ENCODE measurements at places on chromosomes 11 and 22.
A peak's percentile ranks its signal among the peaks of the same experiment; 100 is the strongest.

DNA sequence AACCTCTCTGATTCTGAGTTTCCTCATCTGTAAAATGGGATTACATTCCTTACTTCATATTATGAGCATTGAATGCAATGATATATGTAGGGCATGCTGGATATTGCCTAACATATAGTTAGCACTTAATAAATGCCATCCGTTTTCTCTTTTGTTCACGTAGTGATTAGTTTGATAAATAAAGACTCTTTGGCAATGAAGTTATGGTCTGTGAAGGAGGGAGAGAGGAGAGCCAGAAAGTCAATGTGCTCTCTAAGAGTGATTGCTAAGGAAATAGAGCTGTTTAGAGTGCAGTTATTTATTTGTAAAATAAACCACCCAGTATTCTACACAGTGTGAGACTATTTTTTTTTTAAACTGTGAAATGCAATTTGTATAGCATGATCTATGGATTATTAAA lies 207.9 kb upstream of the E2F8 start:
- no peak for DNase-seq

- DNase-seq = peak; percentile 85
These were observed 25.7 kb upstream of the HMGXB4 start for GRCh38 chr22:35231585-35232084.

DNA sequence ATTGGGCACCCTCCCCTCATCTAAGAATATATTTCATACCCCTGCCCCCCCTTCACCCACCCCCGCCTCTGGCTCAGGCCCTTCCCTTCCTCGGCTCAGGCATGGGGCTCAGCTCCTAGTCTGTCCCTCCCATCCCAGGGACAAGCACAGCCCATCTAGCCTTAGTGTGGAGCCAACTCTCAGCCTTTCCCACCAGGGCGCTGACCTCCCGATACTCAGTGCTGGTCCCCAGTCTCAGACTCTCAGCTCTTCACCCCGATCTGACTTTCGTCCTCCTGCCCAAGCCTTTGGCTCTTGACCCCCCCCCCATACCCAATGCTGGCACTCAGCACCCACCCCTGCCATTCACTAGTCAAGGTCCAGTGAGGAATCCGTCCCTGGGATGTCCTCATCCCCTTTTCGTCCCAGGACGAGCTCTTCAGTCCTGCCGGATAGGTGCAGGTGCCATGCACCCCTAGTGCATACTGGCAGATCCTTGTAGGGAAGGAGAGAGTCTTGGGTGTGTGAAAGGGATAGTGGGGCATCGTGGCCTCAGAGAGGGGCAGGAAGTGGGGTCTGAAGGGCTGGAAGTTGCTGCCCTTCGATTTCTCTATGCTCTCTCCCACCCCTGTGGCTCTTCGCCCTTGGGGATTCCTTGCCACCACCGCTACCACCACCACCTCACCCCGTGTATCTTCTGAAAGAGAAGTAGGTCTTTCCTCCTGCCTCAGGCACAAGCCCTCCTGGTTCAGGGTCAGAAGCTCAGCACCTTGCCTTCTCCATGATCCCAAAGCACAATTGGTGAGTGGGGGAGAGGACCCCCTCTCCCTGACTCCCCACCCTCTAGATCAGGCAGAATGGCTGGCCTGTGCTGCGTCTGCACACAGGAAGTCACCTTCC lies 2.4 kb downstream of the TPBGL start:
- no peak for DNase-seq

DNA sequence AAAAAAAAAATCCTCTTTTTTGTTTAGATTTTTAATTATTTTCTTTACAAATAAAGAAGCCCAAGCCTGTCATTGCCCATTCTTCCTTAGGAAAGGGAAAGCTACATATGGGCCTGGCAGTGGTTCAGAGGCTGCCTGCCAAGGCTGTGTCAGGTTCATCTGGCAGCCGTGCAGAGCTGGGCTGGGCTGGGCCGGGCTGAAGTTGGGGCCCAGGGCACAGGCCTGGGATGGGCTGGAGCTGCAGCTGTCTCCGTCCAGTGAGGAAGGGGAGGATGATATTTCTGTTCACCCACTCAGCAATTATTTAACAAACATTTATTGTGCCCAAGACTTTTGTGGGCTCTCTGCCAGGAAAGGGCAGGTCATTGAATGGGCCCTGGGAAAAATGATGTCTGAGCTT lies 4.6 kb downstream of the PRR5L start:
- no peak for DNase-seq

GRCh38 chr11:58927393-58928106 lies 11.7 kb upstream of the GLYATL1 start:
- peak; percentile 45 for DNase-seq

- DNase-seq = no peak
These were observed 9.5 kb downstream of the SLC16A8 start for GRCh38 chr22:38074181-38075104.

- DNase-seq = no peak
These were observed 8.4 kb upstream of the MMP12 start for GRCh38 chr11:102883141-102883540.

DNA sequence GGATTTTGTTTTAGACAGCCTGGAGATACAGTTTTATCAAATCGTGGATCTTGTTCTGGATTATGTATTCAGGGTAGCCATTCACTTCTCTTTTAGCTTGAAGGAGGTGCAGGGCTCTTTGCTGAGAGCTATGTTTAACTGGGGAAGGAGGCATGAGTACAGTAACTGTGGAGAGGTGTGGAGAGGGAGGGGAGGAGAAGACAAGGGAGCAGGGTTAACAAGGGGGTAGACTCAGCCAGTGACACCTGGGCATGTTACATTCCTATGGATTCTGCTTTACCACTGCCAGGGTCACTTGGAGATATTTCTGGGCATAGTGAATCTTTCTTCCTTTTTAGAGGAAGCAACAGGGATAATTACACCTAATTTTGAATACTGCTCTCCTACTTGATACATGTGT lies 536.0 kb downstream of the TMEM135 start:
- no peak for DNase-seq

- DNase-seq = no peak
These were observed 516.1 kb downstream of the MIAT start for GRCh38 chr22:27173530-27173929.

GRCh38 chr11:95365348-95365747 lies 134.3 kb upstream of the SESN3 start:
- no peak for DNase-seq

GRCh38 chr11:128244871-128245270 lies 342.5 kb downstream of the ETS1 start:
- DNase-seq = no peak

GRCh38 chr11:86941077-86941870 lies 13.9 kb downstream of the FZD4 start:
- no peak for DNase-seq

DNA sequence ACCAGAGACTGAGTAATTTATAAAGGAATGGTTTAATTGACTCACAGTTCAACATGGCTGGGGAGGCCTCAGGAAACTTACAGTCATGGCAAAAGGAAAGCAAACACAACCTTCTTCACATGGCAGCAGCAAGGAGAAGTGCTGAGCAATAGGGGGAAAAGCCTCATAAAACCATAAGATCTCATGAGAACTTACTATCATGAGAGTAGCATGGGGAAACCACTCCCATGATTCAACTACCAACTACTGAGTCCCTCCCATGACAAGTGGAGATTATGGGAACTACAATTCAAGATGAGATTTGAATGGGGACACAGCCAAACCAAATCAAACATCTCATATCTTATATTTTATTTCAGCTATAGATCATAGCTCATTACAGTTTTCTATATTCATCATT lies 33.0 kb downstream of the GRIA4 start:
- no peak for DNase-seq

DNA sequence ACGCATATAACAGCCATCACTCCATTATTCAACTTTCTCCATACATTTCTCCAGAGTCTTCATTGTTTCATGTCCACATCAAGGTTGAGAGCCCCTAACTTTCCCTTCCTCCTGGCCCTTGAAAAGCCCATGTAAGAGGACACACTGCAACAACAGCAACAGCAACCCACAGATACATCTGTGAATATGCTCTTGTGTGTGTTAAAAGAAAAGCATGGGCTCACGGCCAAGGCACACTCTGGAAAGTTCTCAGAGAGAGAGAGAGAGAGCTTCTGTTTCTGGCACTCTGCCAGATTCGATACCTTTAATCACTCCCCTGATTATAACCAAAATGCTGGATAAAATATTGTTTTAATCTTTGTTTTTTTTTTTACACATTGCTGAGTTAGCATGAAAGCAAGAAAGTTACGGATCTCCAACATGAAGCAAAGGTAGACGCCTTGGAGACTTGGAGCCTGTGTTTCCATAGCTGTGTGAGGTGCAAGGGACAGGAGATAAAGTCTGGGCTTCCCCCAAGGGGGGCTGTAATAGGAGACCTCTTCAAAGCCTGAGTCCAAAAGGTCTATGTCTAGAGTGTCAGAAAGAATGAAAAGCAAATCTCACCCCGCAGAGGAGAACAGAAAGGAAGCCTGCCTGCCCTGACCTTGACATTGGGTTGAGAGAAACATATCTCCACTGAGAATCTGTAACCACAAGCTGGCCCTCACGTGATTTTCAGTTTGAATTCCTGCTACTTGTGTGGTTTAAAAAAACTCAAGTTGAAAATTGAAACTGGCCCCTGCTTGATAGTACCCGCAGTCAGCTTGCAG lies 33.7 kb upstream of the MPPED1 start:
- DNase-seq = no peak

DNA sequence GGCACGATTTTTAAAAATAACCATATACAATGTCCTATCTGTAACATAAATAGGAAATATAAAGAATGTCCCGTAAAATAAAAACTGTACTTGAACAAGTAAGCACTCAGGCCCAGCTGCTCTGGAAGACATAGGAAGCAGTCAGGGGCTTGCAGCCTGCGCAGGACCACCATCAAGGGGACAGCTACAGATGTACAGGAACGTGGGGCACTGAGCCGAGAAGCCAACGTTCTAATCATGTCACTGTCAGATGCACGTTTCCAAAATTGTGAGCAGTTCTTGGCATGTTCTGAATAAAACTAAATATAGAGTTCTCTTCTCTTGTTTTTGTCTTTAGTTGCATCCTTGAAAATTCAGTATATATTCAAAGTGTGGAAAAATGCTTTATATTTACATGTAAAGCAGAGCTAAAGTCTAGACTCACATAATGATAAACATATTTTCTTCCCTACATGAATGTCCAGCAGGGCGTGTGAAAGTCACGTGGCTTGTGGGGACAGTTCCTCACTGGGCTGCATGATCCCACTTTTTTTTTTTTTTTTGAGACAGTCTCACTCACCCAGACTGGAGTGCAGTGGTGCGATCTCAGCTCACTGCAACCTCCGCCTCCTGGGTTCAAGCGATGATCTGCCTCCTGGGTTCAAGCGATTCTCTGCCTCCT lies 28.4 kb upstream of the TSPAN18 start:
- no peak for DNase-seq

- no peak for DNase-seq
These were observed 919.5 kb downstream of the JRKL start for GRCh38 chr11:97309291-97309690.

GRCh38 chr11:47593934-47594855 lies at the start of gene C1QTNF4:
C1QTNF4 (minus strand) TSS chr11:47594411; CDS start chr11:47590810, 3,601 bp downstream.
- no peak for DNase-seq

DNA sequence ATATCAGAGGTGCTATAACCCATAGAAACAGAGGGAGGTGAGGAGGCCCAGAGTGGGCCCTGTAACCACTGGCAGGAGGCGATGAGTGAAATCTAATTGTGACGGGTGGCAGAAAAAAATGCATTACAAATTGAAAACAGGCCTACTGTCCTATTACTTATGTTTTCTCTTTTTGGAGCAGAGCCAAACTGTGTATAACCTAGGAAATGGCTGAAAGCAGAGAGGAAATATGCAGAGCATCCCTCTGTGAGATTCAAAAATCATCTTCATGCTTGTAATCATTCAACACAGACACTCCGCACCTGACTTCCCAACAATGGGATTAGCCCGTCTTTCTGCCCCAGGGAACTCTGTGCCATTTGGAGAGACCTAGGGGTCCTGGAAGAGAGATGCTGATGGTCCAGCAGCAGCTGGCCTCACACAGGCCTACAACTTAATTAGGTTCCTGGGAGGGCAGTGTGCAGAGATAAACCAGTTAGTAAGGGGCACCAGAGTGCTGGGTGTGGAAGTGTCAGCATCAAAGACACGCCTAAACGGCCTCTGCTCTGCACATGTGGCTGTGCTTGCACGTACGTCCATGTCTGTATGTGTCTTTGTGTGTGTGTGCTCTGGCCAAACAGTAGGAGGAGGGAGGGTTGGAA lies 41.8 kb downstream of the MAP6 start:
- no peak for DNase-seq

DNA sequence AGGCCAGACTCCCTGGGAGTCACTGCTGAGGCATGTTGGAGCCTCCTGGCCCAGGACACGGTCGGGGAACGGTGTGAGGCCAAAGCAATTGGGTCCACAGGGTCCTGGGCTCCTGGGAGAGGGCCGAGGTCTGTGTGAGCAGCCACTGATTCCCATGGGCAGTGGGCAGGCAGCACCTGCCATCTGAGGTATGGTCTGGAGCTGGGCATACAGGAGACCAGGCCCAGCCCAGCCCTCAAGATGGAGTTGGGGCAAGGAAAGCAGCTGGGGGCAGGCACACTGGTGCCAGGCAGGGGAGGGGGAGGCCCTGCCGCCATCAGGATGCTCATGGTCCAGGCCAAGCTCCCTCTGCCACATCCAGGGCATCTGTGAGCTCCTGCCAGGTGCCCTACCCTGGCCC lies 32.2 kb upstream of the HMOX1 start:
- DNase-seq = no peak

GRCh38 chr11:69186316-69187260 lies 30.9 kb downstream of the SMIM38 start:
- DNase-seq = no peak

DNA sequence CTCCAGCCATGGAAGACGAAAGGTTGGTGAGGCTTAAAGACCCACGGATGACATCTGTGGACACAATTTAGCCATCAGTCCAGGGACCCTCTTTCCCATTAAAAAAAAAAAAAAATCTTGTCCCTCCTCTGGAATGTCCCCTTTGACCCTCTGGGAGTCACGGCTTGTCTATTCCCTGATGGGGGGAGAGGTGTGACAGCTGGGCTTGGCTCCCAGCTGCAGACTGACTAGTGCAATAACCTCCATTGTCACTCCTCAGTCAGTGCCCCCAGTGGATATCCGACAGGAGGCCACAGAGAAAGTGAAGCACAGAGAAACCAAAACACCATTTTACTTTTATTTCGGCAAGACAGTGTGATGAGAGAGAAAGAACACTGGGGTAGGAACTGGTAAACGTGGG lies 2.7 kb upstream of the VSIG2 start:
- DNase-seq = no peak

GRCh38 chr22:44632541-44633396 lies 69.2 kb upstream of the PRR5 start:
- DNase-seq = peak; percentile 41

- DNase-seq = no peak
These were observed 22.4 kb upstream of the CAPRIN1 start for GRCh38 chr11:34029176-34029575.

GRCh38 chr22:43530349-43531201 lies 118.8 kb downstream of the MPPED1 start:
- no peak for DNase-seq

GRCh38 chr11:76131671-76132631 lies 74.4 kb downstream of the WNT11 start:
- no peak for DNase-seq

- DNase-seq = no peak
These were observed 5.5 kb upstream of the SIGIRR start for GRCh38 chr11:420054-420910.
